ENCODE measurements at places on chromosomes 5 and 9. TPM values are rescaled to one million over a fixed set of nuclear protein-coding genes. Genes with fewer than 3 reads are reported as not detected.

DNA sequence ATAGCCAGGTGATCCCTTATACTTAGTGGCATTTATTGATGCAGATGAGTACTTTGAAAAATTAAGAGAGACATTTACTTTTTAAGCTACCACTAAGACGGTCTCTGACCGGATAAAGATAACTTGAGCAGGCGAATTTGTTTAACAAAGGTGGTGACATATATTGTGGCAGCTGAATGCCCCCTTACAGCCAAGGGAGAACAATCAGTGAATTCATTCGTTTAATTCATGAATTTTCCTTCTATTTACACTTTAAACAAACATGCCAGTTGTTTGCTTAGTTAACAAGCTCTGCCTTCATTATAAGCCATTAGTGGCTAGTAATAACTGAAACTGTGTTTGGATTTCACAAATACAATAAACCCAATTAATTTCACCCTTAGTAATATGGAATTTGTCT, 187.1 kb downstream of the AOPEP start:
- no peaks in the 10 kb centered on the region for H3K36me3 ChIP-seq
- H3K27ac ChIP-seq = no peak overlapping the region
- no peaks in the 10 kb centered on the region for H3K27me3 ChIP-seq

FAM221B gene
- not detected for total RNA-seq

PRPF4 gene
- total RNA-seq = 13.4 TPM

DNA sequence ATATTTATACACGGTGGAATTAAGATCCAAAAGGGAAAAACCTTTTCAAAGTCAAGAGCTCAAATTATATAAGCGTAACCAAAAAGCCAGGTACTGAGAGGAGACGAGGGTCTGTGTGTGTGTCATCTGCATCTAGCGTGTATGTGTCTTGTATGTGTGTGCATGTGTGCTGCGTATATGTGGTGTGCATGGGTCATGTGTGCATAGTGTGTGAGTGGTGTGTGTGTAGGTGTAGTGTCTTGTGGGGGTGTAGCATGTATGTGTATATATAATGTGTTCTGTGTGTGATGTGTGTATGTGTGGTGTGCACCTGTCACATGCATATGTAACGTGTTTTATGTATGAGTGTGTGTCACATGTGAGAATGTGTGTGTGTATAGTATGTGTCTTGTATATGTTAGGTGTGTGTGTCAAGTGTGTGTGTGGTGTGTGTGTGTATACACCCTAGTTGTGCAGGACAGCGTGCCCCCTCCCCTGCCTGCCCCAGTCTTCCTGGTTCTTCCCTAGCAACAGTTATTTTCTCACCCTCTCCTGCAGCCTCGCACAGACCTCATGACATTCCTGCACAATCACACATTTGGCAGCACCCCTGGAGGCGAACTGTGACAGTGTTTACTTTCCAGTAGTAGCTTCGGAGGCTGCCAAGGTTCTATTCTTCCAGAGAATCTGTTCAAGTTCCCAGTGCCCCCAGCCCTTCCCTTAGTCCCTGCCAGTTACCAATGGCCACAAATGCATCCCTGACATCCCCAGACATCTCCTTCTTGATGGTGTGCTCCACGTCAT, 27.1 kb upstream of the TNIP1 start:
- H3K27ac ChIP-seq = peak overlapping the region; percentile 61
- no peaks in the 10 kb centered on the region for H3K36me3 ChIP-seq
- H3K4me3 ChIP-seq = no peak overlapping the region
- H3K4me1 ChIP-seq = peaks cover 28% of the 10 kb centered on the region
- no peaks in the 10 kb centered on the region for H3K27me3 ChIP-seq
- DNase-seq = no peak

DNA sequence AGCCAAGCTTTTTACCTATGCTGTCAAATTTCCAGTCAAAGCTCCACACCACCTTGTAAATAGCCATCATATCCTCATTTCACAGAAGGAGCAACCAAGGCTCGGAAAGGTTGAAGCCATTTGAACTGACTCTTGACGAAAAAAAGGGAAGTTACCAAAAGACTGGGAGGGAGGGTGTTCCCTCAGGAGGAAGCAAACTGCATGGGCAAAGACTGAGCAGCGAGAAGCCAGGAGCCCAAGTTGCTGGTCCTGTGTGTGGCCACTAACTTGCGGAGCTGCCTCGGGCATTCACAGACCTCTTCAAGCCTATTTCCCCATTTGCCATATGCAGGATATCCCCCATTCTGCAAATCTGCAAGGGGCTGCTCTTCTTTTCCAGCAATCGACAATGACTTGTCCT, 37.4 kb downstream of the TTLL11 start:
- no peak overlapping the region for H3K27ac ChIP-seq
- H3K27me3 ChIP-seq = no peaks in the 10 kb centered on the region
- H3K4me1 ChIP-seq = no peaks in the 10 kb centered on the region
- DNase-seq = no peak
- no peak overlapping the region for H3K4me3 ChIP-seq

DNA sequence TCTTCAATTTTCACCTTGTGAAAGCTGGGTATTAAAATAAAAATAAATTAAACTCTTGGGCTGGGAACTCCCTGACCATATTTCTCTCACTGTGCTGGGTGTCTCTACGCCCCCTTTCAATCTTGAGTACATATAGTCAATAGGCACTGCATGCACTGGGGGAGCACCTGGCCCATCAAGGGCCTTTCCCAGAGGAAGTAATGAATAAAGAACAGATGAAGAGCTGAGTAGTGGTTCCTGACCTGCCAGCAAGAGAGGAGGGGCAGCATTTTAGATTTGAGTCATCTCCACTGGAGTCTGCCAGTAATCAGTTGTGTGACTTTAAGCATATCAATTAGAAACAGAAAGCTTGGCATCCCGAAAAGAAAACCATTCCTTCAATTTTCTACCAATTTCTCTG, 6.2 kb downstream of the MAPKAP1 start:
- no peak for DNase-seq
- H3K36me3 ChIP-seq = no peaks in the 10 kb centered on the region
- no peak overlapping the region for H3K4me3 ChIP-seq
- no peaks in the 10 kb centered on the region for H3K27me3 ChIP-seq

DNA sequence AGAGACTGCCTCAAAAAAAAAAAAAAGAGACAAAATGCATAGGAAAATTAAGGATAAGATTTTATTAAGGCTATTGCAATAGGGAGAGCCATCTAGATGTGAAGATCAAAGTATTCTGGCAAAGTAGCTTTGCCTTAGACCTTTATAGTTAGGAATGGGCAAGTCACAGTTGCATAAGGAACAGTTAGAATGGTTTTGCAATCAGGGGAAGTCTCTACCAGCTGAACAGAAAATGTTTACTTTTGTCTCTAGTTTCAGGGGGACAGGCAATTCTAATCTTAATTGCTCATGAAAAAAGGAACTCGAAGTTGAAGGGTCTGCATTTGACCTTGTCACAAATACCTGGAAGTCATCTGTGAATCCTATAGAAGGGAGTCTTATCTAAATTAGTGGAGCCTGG, 13.1 kb upstream of the ATP6V1G1 start:
- H3K4me1 ChIP-seq = no peaks in the 10 kb centered on the region
- no peak overlapping the region for H3K4me3 ChIP-seq
- H3K27ac ChIP-seq = no peak overlapping the region
- no peak for DNase-seq
- H3K27me3 ChIP-seq = peaks cover 6% of the 10 kb centered on the region
- no peaks in the 10 kb centered on the region for H3K36me3 ChIP-seq

LCP2 gene
- total RNA-seq = 4.3 TPM

- H3K4me1 ChIP-seq = peaks cover 10% of the 10 kb centered on the region
- H3K36me3 ChIP-seq = no peaks in the 10 kb centered on the region
- no peak for DNase-seq
- no peak overlapping the region for H3K27ac ChIP-seq
- H3K27me3 ChIP-seq = no peaks in the 10 kb centered on the region
- no peak overlapping the region for H3K4me3 ChIP-seq
Measured at GRCh38 chr5:128236334-128236733, 152.8 kb downstream of the SLC12A2 start.

IL5 gene
- total RNA-seq = not detected

DNA sequence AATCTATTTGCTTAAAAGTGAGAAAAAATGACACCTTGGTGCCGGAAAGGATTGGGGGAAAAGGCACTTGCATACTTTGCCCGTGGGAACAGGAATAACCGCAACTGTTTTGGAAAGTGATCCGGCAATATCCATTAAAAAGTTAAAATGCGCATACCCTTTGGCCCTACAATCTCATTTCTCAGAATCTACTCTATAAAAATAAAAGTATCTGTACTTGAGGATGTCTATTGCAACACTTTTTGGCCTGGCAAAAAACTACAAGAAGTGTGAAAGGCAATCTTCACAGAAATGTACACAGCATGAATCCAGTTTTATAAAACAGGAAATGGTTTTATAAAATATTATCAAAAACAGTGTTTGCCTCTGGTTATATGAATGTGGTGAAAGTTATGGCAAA, 58.3 kb upstream of the NFIL3 start:
- H3K4me1 ChIP-seq = peaks cover 4% of the 10 kb centered on the region
- H3K4me3 ChIP-seq = no peak overlapping the region
- H3K27ac ChIP-seq = peak overlapping the region; percentile 83
- H3K27me3 ChIP-seq = no peaks in the 10 kb centered on the region
- no peak for DNase-seq
- H3K36me3 ChIP-seq = no peaks in the 10 kb centered on the region

- no peaks in the 10 kb centered on the region for H3K4me1 ChIP-seq
- DNase-seq = no peak
- no peaks in the 10 kb centered on the region for H3K36me3 ChIP-seq
Measured at GRCh38 chr5:111003623-111004022, 67.9 kb upstream of the TSLP start.

ZNF608 gene
- 13.9 TPM for total RNA-seq

GRCh38 chr9:93908591-93909241, 46.4 kb downstream of the BARX1 start:
- no peak overlapping the region for H3K4me3 ChIP-seq
- no peaks in the 10 kb centered on the region for H3K36me3 ChIP-seq
- no peak overlapping the region for H3K27ac ChIP-seq

DNA sequence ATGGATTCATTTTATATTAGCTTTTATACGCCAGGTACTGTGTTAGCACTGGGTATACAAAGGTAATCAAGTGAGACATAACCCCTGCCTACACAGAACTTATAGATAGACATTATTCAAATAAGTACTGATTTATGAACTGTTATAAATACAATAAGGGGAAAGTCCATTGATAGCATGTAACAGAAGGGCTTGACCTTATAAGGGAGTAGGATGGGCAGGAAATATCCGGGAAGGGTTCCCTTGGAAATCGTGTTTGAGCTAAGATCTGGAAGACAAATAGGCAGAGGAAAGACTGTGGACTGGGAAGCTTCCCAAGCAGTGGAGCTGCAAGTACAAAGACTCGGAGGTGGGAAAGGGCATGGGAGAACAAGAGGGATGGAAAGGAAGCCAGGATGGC, 111.5 kb downstream of the WDR41 start:
- H3K27me3 ChIP-seq = no peaks in the 10 kb centered on the region
- no peaks in the 10 kb centered on the region for H3K4me1 ChIP-seq
- no peak overlapping the region for H3K4me3 ChIP-seq
- no peak for DNase-seq
- H3K36me3 ChIP-seq = no peaks in the 10 kb centered on the region

- no peak for DNase-seq
- no peaks in the 10 kb centered on the region for H3K27me3 ChIP-seq
- no peak overlapping the region for H3K27ac ChIP-seq
- no peaks in the 10 kb centered on the region for H3K36me3 ChIP-seq
- H3K4me3 ChIP-seq = no peak overlapping the region
Measured at GRCh38 chr5:164051745-164052144, 546.3 kb downstream of the MAT2B start.

DNA sequence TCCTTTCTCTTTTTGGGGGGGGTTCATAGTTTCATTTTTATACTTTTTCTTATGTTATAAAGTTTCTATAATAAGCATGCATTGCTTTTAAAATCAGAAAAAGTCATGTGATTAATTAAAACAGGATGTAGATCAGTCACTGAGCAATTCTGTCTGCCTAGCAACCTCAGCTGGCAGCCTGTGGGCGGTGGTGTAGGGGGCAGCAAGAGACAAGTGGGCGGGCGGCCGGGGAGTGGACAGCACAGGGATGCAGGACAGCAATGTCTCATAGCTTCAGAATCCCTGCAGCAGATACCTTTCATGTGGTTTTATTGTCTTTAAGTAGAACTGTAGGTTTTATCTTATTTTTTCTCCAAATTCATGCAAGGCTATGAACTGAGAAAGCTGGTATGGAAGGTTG, 101.9 kb upstream of the S1PR3 start:
- no peak for DNase-seq
- H3K36me3 ChIP-seq = no peaks in the 10 kb centered on the region
- H3K27me3 ChIP-seq = peaks cover 8% of the 10 kb centered on the region
- no peaks in the 10 kb centered on the region for H3K4me1 ChIP-seq
- H3K4me3 ChIP-seq = no peak overlapping the region

MARCHF11 gene
- total RNA-seq = 5.8 TPM

GRCh38 chr5:61229416-61229815, 67.1 kb upstream of the SMIM15 start:
- peaks cover 11% of the 10 kb centered on the region for H3K4me1 ChIP-seq
- H3K4me3 ChIP-seq = no peak overlapping the region
- DNase-seq = no peak
- H3K27me3 ChIP-seq = no peaks in the 10 kb centered on the region

DNA sequence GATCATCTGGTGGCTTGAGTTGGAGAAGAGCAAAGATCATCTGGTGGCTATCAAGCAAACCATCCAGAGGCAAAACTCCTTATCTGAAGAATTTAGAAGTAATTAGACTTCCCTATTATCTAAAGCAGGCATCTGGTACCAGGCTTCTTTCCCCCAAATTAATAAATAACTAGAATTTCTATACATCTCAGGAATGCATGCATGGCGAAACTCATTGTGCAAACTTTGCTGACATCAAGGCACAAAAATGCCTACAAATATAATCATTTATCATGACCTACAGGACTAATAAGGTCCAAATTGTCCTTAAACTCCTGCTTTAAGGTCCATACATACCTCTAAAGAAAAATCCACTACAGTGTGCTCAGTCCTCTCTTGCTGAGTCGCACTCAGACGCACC, 6.0 kb downstream of the OR13D1 start:
- H3K27ac ChIP-seq = no peak overlapping the region
- H3K36me3 ChIP-seq = no peaks in the 10 kb centered on the region
- H3K27me3 ChIP-seq = no peaks in the 10 kb centered on the region
- no peak for DNase-seq
- H3K4me1 ChIP-seq = no peaks in the 10 kb centered on the region
- H3K4me3 ChIP-seq = no peak overlapping the region

MAP1B gene
- 111 TPM for total RNA-seq

GRCh38 chr5:52710310-52710971, 77.3 kb upstream of the ITGA1 start:
- no peak overlapping the region for H3K4me3 ChIP-seq
- H3K27me3 ChIP-seq = no peaks in the 10 kb centered on the region
- no peaks in the 10 kb centered on the region for H3K36me3 ChIP-seq
- H3K27ac ChIP-seq = peak overlapping the region; percentile 69
- peaks cover 47% of the 10 kb centered on the region for H3K4me1 ChIP-seq
